ENCODE measurements at places on chromosomes 12 and 14.

DNA sequence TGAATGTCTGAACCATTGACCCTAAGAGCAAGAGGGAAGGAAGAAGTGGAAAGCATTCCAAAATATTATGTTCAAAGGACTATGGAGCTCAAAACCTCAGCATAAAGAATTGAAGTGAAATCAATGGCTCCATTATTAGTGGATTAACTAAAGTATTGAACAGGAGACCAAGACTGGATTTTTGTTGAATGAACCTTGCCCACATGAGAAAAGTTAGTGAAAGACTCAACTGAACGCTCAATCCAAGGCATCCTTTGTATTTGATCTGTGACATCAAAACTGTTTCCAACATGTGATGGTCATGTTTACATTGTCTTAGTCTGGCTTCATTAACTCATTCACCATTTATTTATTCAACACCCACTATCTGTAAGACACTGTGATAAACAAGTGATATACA lies 161.0 kb downstream of the CNTN1 start:
- DNase-seq = no peak

DNA sequence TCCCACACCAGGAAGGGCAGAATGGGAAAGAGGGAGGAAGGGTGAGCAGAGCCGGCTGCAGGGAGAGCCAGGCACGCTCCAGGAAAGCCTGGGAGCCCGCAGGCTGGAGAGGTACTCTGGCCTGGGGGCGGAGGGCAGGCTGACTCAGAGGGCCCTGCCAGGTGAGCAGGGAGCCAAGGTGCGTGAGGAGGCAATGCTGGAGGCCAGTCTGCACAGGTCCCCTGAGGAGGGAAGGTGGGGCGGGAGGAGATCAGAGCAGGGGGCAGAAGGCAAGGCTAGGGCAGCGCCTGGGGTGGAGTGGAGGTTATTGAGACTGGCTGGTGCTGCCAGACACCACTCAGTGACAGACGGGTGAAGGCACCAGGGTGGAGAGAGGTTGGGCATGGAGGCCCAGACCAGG lies 385.0 kb downstream of the BCL11B start:
- no peak for DNase-seq

DNA sequence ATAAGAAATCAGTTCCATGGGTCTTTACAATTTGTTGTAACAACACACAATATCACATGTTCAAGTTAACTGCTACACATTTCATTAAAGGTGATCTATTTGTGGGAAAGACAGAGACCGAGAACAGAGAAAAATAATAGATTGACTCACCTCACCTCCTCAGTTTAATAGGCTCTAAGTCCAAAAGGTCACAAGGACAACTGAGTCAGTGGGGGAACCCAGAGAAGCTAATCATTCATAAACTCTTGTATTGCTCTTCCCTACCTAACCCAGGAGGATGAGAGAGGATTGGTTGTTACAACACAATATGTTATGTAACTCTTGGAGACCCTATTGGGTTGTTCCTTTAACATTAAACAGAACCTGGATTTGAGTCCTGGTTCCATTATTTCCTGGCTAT lies 72.2 kb upstream of the CRY1 start:
- DNase-seq = no peak

GRCh38 chr12:19530637-19531023 lies 91.3 kb downstream of the AEBP2 start:
- DNase-seq = no peak

DNA sequence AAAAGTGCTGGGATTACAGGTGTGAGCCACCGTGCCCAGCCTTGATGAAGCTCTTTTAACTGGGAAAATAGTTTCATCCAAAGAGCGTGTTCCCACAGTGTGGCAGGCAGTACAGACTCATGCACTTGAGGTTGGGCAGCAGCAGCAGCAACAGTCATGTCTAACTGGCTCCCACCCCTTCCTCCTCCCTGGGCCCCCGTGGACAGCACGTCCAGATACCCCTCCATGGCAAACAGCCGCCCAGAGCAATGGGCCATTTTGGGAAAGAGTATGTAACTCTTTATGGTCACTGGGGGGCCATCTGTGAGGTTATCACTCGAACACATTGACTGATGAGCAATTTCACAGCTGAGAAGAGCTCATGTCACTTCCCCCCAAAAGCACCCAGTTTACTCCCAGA lies 279.1 kb upstream of the NOS1 start:
- no peak for DNase-seq

DNA sequence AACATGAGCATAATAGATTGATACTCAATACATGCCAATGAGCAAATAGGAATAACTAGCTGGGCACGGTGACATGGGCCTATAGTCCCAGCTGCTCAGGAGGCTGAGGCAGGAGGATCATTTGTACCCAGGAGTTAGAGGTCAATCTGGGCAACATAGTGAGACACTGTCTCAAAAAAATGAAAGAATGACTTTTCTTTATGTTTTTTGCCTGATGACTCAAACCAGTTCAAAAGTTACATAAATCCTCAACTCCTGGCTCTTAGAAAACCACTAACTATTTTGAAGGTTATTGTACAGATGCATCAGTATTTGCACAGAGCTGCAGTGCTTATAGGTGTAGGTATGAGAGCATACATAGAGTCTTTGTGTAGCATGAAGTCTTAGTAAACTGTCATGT lies 219.2 kb upstream of the RGS6 start:
- no peak for DNase-seq

DNA sequence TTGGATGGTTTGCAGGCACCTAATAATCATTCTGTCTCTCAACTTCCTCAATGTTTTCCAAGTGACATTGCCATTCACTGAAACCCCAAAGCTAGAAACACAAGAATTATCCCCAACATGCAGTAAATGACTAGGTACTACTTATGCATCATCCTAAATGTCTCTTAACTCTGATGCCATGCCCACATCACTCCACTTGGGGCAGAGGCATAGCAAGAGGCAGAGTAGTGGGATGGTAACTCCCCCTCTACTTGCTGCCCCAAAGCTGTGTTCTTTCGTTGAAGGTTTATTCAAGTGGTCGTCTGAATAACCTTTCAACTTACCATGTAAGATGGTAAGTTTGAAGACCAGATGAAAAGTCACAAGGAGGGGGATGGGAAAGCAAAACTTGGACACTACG lies 77.9 kb upstream of the SOX5 start:
- DNase-seq = no peak

GRCh38 chr14:104863923-104864266 lies 1.2 kb upstream of the CEP170B start:
- DNase-seq = no peak

DNA sequence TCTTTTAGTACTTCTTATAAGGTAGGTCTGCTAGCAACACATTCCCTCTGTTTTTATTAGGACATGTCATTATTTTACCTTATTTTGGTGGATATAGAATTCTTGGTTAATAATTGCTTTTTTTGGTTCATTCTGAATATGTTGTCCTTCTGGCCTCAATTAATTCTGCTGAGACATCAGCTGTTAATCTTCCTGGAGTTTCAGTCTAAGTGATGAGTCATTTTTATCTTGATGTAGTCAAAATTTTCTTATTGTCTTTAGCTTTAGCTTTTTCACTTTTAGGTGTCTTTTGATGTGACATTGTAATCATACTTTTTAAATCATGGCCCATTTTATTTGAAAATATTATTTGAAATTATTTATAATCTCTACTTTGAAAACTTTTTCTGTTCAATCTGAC lies 104.9 kb upstream of the PMCH start:
- no peak for DNase-seq

DNA sequence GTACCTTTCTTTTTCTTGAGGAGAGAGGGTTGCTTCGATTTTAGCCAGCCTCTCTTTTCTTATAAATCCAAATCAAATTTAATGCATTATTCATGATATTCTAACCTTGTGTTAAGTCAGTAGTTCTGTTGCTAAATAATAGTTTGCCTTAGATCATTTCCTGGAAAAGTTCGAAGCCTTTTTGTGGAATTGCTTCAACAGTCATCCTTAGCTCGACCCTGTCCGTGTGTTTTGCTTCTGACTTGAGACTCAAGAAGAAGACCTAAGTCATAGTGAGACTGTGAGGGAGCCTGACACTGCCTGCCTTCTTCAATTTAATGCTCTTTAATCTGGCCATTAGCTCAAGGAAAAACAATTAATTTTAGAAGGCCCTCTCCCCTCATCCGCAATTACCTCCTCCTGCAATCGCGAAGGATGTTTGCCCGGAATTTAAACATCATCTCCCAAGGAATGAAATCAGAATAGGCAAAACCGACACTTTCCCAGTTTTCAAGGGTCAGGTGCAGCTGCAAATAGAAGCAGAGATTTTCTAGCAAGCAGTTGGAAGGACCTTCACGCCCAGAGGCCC lies 453 bp upstream of the SLC4A8 start:
- DNase-seq = no peak

DNA sequence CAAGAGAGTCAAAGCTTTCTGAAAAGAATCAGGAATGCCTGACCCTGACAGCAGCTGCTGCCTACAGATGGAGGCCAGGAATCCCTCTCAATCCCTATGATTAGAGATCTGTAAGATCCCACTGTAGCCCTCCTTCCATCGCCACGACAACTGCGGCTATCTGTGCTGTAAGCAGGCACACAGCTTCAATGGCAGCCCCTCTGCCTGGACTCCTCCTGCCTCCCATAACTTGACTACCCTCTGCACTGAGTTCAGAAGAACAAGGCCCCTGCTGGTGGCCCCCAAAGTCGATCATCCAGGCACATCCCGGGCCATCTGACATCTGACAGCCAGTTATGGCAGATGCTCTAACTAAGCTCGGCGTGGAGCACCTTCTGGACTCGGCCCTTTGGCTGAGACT lies 2.9 kb downstream of the CLMN start:
- no peak for DNase-seq

GRCh38 chr12:46839964-46840363 lies 14.2 kb upstream of the SLC38A4 start:
- no peak for DNase-seq

DNA sequence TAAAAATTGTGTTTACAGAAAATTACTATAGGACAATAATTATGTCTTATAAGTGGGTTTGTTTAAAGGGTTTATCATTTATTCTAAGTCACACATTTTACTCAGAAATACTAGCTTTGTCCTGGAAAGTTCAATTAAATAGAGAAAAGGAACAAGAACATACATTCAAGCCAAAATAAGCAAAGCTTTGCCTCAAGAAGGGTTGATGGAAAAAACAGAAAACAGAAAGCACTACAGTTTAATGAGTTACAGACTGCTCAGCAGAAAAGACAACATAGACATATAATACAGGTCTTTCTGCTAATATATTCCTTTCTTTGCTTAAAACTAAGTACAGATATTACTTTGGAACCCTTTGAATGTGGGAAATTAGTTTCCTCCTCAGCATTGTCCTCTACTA lies 703.0 kb upstream of the LRFN5 start:
- DNase-seq = no peak

DNA sequence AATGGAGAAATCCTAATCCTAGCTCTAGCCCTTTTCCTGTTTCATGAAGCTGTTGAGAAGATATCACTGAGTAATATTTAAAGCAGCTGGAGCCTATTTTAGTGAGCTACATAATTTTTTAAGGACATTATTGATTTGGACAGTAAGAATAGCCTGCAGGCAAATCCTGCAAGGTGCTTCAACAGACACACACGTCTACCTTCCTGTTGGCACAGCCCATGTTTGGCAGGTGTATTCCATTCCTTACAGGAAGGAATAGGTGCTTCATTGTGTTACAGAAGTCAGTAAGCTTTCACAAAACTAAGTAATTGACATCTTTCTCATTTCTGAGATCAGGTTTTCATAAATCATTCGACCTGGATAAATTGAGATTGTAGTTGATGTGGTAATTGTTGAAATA lies 50.6 kb downstream of the FOXA1 start:
- no peak for DNase-seq

- DNase-seq = no peak
These were observed 328.1 kb downstream of the ALG10 start for GRCh38 chr12:34350092-34351041.

DNA sequence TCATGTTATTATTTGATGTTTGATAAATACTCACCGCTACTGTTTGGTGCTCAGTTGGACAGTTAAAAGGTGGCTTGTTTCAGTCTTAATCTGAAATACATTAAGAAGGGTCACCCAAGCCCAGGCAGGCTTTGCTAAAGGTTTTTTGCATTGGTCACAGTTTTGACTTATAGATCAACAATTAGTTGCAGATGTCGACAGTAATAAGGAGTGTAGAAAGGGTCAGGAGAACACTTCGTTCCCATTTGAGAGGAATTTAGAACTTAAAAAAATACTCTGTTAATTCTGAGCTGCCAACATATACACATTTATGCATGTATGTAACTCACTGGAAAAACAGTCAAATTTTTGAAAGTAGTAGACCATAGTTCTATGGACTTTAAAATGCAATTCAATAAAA lies 130.3 kb downstream of the TMEM30B start:
- DNase-seq = no peak

- DNase-seq = no peak
These were observed 60.3 kb downstream of the GPHN start for GRCh38 chr14:66568220-66568619.

- no peak for DNase-seq
These were observed 6.8 kb upstream of the PSMA6 start for GRCh38 chr14:35285168-35286002.

DNA sequence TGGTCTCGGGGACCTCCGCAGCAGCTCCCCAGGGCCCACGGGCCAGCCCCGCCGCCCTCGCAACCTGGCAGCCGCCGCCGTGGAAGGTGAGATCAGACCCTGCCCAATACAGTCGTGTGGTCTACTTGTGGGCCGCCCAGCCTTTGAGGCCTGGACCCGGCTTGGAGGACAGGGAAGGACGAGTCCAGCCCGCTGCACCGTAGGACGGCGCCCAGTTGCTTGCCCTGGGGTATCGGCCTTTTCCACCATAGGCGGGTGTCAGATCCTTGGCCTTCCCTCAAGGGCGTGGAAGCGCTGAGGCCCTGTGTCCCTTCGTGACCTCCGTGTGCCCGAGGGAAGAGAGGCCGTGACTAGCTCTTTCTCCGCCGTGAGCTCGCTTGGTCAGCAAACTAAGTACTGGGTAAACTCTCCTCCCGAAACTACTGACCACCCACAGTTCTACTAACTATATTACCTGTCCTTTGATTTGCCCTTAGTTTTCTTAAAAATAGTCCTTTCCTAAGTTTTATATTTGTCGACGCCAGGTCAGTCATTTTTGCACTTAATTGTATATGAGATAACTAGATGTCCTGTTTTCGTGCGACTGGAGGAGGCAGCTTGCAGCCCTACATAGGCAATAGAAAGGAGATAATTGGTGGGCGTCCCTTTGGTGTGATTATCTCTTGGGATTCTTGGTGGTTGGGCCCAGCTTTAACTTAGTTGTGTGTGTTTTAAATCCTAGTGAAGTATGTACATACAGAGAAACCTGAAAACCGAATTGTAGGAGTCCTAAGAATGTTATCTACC lies 757 bp downstream of the SLC25A3 start:
- no peak for DNase-seq

- DNase-seq = no peak
These were observed 2.8 kb upstream of the CNIH1 start for GRCh38 chr14:54443981-54444380.

GRCh38 chr12:66405395-66405794 lies 103.1 kb downstream of the HELB start:
- no peak for DNase-seq

DNA sequence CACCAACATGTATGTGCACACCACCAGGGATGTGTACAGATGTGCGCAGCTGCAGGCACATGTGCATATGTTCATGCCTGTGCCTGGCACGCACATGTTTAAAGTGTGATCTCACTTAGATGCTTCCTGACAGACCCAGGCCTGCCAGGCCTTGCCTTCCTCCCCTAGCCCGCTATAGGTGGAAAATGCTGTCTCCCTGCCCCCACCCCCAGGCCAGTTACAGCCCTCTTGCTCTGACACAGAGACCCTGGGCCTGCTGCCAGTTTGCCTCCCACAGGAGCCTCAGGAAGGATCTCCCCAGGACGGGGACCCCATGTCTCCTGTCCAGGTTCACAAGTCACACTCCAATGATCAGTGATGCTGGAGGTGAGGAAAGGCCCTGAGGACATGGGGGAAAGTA lies 21.6 kb downstream of the FIGNL2 start:
- DNase-seq = no peak

Measured in NCI-H187 (cell line).